ENCODE measurements at places on chromosomes 13 and 19. TPM values are rescaled to one million over a fixed set of nuclear protein-coding genes. Genes with fewer than 3 reads are reported as not detected.

DNA sequence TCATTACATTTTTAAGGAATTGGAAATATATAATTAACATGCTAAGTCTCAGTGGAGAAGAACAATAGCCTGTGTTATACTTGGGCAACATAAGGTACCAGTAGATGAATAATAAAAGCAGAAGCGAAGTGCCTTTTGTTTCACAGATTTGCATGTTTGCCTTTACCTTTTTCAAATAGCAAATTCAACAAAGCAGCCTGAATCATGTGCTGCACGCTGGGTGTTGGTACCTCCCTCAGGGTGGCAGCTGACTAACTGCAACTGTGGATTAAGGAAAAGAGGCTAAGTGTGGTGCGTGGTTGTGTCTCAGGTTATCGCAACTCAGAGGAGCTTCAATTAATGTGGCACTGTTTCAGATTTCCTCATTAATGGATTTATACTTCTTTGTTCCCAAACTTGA is 189.0 kb downstream of the LMO7 start:
- DNase-seq = no peak

DNA sequence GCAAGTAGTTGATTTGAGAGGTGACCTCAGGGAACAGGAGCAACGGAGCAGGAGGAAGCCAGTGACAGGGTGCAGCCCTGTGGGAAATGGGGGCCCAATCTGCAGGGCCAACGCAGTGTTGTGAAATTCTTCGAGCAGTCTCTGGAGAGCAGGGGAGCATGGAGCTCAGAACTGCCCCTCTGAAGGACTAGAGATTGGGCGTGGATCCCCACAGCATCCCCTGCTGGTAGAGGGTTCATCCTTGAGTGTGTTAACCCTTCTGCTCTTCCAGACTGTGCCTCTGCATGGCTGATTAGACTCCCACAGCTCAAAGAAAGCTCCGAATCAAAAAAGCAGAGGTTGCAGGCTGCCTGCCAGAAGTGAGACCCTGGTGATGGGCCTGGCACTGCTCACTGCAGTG is 77.9 kb upstream of the UQCRFS1 start:
- no peak for DNase-seq

Gene SYCN
- not detected for total RNA-seq

Gene ATXN8OS
- not detected for total RNA-seq

Gene C19orf33
- total RNA-seq = not detected

Measured in CD4-positive, alpha-beta memory T cell (primary cell).